Activated naive CD4-positive, alpha-beta T cell (primary cell): ENCODE measurements at places on chromosomes 16 and 17.
A peak's percentile ranks its signal among the peaks of the same experiment; 100 is the strongest.

- DNase-seq, result no peak
Observed at GRCh38 chr17:29659155-29659554, 36.4 kb upstream of the CORO6 start.

DNA sequence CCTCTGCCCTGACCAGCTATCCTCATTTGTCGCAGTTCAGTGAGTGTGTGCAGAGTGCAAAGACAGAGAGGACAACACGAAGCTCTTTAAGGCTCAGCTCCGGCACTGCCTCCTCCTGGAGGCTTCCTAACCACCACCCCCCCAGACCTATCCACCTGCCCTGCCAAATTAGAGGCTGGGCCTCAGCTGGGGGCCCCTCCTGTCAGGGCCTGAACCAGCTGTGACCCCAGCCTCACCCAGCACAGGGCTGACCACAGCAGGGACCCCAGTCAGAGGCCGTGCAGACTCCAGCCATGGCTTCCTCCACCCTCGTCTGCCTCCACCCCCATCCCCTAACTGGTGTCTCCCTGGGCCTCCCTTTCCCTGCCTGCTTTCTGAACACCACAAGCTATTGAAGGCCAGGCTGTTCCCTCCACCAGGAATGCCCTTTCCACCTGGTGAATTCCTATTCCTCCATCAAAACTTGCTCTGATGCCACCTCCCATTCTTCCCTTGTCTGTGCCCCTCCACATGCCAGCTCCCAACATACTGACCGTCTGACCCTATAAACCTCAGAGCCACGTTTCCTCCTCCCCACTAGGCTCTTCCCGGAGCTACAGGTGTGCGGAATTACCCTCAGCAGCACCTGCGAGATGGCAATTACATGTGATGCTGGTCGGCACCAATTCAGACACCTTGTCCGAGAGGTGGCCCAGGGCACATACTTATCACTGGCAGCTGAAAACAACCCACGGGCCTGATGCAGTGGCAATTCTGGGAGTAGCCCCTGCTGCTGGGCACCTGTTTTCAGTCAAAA, 8.8 kb downstream of the SREBF1 start:
- no peak for DNase-seq

DNA sequence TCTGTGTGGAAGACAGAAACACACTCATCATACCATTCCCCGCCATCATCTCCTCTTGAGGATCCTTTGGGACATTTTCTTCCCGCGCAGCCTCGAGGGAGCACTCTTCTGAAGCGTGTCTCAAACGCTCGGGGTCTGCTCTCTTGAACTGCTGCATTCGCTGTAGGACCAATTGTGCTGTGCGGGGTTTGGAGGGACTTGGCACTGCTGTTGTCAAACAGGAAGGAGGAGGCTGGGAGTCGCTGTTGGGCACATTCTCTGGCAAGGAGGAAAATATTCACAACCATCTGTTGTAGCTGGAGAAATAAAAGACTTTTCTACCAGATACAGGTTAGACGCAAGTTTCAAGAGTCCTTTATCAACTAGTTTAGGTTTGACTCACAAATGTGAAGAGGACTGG, 5.0 kb downstream of the SLX4 start:
- DNase-seq, result no peak

DNA sequence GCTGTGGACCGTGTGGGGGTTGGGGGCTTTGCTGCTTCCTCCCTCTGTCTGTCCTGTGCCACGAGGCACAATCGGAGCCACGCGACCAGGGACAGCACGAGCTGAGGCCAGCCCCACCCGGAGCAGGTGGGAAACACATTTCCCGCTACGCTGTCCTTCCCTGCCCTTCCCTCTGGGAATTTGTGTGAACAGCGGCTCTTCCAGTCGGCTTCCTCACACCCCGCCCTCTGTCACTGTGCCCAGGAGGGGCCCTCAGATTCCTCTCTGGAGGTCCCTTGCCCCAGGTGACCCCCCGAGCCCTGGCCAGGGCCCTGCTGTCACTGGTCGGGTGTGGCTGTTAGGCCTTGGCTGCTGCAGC, 19.6 kb downstream of the SPIRE2 start:
- DNase-seq, result no peak

DNA sequence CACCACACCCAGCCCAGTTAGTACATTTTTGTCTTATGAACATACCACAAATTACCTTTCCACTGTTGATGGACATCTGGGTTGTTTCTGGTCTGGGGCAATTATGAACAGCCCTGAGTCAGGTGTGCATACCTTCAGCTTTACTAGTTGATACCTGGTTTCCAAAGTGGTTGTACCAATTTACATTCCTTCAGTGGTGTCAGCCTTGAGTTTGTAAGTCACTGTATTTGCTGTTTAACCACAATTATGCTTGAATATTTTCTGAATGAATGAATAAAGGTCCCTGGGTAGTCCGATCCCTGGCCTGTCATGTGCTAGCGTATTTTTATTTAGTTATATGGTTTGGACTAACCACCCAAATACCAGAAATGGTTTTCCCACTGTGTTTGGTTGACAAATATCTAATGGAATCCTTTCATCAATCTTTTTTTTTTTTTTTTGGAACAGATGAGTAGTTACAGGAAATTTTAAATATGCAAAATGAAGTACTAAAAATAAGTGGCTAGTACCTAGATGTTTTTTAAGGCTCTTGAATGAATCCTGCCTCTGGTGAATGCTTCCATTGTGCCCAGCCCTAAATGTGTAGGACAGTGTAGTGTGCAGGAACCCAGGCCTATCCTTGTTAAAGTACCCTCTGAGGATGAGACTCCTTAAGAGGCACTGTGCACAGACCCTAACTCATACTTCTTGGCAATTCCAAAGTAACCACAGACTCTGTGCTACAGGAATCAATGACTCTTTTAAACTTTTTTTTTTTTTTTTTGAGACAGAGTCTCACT, 3.7 kb downstream of the DUSP14 start:
- no peak for DNase-seq

GRCh38 chr16:17420816-17421215, 49.9 kb downstream of the XYLT1 start:
- no peak for DNase-seq

GRCh38 chr17:44827863-44828262, 2.2 kb downstream of the GJC1 start:
- DNase-seq, result no peak

- no peak for DNase-seq
Observed at GRCh38 chr17:72850410-72851118, 241.9 kb downstream of the SLC39A11 start.

GRCh38 chr17:47159315-47159714, 29.8 kb downstream of the CDC27 start:
- no peak for DNase-seq

DNA sequence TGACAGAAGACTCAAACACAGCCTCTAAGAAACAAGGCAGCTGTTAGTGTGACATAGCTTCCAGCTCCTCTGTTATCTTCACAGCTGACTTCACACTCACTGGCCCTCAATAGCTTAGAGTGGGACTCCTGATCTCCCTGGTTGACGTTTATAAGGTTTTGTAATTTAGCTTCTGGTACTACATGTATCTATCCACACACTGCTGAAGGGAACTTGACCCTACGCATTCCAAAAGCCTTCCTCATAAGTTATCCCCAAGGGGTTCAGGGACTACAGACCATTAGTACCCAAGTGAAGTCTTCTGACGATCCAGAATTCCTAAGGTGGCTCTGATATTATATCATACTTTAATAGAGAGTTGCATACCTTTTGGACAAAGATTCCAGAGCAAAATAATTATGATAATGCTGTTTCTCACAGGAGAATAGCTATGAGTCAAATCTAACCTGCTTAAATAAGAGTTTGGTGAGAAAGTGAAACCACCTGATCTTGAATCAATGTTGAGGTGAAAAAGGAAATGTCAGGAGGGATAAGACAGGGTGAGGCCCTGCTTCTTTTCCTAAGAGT, 14.5 kb downstream of the ACACA start:
- DNase-seq, result no peak

GRCh38 chr16:71426069-71426879, 15.6 kb downstream of the TLE7 start:
- peak; percentile 28 for DNase-seq

GRCh38 chr16:57462978-57463362, 491 bp downstream of the POLR2C start:
- DNase-seq, result no peak

DNA sequence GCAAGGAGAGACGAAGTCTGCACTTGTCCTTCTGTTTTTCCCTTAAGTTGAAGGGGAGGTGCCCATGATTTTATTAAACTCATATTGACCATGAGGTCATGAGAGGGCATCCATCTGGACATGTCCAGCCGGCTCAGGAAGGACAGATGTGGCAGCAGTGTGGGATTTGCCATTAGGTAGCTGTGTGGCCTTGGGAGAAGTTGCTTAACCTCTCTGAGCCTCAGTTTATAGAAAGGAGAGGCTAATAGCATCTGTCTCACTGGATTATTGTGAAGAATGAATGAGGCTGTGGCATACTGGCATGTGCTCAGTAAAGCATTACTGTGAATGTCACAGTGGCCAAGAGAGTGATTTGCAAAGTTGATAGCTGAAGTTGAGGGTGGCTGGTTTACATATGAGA, 1.2 kb downstream of the TIMM22 start:
- DNase-seq, result no peak

DNA sequence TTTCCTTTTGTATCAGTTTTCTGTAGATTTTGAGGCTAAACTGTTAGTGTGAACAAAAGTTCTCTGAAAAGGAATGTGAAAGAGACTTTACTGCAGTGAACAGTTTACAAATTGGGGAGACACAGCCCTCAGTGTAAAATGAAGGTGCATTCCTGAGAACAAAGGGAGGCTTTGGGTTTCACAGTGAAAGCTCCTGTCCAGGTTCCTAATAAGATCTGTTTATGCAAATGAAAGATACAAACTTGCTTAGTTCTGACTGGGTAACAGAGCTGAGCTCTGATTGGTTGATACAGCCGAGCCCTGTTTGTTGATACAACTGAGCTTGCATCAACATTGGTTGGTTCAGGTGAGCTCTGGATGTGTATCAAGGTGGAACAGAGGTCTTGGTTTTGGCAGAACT, 8.3 kb upstream of the CDRT15 start:
- DNase-seq, result no peak

DNA sequence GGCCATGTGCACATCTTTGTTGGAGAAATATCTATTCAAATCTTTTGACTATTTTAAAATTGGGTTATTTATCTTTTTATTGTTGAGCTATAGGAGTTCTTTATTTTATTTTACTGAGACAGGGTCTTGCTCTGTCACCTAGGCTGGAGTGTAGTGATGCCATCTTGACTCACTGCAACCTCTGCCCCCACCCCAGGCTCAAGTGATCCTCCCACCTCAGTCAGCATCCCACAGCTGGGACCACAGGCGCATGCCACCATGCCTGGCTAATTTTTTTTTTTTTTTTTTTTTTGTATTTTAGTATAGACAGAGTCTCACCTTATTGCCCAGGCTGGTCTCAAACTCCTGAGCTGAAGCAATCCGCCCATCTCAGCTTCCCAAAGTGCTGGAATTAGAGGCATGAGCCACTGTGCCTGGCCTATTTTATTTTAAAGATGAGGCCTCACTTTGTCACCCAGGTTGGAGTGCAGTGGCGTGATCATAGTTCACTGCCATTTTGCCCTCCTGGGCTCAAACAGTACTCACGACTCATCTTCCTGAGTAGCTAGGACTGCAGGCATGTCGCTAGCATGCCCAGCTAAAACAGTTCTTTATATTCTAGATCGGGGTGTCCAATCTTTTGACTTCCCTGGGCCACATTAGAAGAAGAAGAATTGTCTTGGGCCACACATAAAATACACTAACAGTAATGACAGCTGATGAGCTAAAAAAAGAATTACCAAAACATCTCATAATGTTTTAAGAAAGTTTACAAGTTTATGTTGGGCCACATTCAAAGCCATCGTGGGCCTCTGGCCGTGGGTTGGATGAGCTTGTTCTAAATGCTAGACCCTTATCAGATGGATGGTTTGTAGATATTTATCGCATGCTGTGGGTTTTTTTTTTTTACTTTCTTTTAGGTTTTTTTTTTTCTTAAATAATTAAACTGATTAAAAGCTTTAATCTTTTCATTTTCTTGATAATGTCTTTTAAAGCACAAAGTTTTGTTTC, 13.7 kb downstream of the TENT4B start:
- DNase-seq, result no peak

DNA sequence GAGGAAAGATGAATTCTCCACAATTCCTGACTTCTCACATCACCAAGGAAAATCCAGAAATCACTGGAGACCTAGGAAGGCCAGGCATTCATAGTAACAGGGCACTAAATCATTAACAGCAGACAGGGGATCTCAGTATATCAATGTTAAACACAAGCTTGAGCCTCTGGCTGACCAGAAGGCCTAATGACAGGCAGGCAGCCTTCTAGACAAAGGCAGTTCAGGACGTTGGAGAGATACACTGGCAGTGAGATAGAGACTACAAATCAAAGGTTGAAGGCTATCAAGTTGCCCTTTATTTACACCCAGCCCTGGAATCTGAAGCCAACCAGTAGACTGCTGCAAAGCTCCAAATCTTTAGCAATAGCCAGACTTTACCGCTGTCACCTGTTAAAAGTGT, 422.8 kb upstream of the CCL2 start:
- no peak for DNase-seq

DNA sequence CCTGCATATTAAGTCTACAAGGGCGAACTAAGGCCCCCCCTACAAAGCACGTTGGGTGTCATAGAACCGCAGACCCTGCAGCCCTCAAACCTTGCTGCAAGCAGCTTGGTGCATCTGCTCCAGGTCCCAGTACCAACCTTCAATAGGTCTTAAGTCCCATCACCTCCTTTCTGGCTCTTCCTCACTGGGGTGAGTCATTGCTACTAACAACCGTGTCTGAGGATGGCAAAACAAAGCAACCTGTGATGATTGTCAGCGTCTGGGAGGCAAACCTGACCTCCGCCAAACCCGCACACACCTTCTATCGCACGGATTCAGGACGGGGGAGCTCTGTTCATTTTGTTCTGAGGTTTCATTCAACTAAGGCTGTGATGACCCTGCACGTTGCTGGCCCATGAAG, 138.9 kb downstream of the SLC39A11 start:
- DNase-seq, result no peak

DNA sequence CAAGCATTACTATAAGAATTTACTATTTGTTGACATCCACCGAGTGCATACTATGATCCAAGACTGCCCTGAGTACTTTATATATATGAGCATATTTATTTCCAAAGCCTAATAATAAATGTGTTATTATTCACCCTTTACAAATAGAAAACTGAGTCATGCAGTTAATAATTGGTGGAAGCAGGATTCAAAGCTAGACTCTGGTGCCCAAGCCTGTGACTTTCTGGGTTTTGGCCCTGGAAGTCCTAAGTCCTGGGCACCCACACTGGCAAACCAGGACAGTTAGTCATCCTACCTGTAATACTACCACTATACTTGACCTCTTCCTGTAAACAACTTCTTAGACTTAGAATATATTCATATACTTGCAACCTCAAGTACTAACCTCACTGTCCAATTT, 257.4 kb upstream of the IRX5 start:
- no peak for DNase-seq
